CD4-positive, alpha-beta T cell treated with Interleukin-4 for 1 hour (primary cell): ENCODE measurements at places on chromosomes 13 and 19.

DNA sequence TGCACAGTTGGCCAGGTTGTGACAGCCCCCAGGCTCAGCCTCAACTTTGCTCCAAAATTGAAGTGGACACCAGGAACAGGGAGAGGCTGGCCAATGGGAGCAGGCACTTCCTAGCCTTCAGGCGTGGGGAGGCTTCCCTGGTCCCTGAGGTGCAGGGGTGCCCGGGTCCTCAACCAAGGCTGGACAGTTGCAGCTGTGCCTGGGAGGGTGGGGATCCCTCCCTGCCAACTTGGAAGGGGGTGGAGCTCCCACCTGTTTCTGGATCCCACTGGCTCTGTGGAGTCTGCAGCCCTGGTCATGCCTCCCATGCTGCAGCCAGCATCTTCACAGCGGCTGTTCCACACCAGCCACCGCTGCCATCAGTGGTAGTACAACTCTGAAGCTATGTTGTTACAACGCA lies 502.8 kb upstream of the SLITRK5 start:
- DNase-seq, result no peak

GRCh38 chr13:20654156-20654555 lies 49.3 kb upstream of the IL17D start:
- no peak for DNase-seq

DNA sequence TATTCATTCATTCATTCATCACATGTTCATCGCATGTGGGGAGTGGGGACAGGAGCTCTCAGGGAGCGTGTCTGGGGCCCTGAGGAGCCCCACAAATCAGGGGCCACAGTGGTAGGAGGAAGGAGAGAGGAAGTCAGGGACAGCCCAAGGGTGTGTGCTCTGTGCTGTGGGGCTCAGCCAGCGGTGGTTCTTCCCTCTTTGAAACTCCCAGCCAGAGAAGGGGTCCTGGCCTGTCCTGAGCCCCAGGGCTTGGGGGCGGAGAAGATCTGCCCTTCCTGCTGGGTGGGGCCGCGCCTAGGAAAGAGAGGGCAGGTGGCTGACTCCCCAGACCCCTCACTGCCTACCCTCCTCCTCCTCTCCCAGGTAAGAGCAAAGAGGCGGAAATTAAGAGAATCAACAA lies 14.6 kb downstream of the AP2A1 start:
- DNase-seq, result no peak

GRCh38 chr13:49567491-49567890 lies 17.9 kb downstream of the RCBTB1 start:
- DNase-seq, result no peak

GRCh38 chr13:96781141-96781540 lies 213.1 kb downstream of the OXGR1 start:
- no peak for DNase-seq

- DNase-seq, result no peak
Observed at GRCh38 chr19:51296336-51297093, 14.9 kb upstream of the IGLON5 start.

DNA sequence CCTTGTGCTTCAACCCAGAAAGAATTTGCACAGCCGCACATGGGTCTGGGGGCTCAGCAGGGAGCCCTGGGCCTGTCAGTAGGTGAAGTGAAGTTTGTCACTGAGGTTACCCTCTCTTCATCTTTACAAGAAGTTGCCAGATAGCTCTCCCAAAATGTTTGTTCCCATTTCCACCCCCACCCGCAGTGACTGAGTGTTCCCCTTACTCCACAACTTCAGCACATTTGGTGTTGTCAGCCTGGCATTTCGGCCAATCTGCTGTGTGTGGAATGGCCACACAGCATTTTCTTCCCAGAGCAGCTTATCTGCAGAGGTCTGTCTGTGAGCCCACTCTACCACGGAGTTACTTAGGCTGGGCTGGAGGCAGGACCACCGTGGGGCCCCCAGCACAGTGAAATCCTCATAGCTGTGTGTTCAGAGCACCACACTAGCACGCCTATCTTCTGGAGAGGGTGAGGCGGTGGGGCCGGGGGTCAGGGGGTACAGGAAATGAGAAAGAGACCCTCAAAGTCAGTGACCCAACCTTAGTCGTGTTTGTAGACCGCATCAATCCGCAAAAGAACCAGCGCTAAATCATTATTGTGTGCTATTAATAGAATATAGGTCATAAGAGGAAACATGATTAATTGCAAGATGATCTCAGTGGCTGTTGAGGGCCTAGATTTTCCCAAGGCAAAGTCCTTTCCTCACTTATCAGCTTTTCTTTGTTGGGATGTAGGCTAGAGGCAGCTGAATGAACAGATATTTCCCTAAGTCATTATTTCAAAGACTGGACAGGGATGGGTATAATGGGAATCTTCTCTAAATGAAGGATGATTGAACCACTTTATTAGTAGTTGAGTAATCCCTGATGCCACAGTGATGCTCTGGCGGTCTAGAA lies 116.0 kb downstream of the SIPA1L3 start:
- no peak for DNase-seq

- no peak for DNase-seq
Observed at GRCh38 chr19:50005428-50005827, 19.7 kb downstream of the VRK3 start.

- DNase-seq, result no peak
Observed at GRCh38 chr13:59352600-59352999, 811.1 kb downstream of the DIAPH3 start.

GRCh38 chr19:22427960-22428913 lies 6.1 kb upstream of the ZNF98 start:
- DNase-seq, result no peak

- DNase-seq, result no peak
Observed at GRCh38 chr13:28499609-28500008, 4.7 kb upstream of the FLT1 start.

DNA sequence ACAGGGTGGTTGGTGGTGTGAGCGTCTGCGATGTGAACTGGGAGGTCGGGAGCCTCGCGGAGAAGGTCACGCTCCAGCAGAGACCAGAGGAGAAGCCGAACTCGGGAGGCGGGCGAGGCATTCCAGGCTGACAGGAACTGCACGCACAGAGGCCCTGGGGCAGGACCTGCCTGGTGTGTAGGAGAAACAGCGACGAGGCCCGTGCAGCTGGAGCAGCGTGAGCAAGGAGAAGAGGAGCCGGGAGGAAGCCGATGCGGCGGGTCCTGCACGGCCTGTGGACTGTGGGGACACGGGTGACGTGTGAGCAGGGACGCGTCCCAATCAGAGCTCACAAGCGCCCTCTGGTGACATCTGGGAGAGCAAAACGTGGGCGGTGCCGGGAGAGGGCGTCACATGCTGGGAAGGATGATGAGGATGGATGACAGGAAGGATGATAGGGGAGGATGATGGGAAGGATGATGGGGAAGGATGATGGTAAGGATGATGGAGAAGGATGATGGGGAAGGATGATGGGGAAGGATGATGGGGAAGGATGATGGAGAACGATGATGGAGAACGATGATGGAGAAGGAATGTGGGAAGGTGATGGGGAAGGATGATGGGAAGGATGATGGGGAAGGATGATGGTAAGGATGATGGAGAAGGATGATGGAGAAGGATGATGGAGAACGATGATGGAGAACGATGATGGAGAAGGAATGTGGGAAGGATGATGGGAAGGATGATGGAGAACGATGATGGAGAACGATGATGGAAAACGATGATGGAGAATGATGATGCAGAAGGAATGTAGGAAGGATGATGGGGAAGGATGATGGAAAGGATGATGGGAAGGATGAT lies 16.1 kb upstream of the MADCAM1 start:
- peak; percentile 49 for DNase-seq

- no peak for DNase-seq
Observed at GRCh38 chr19:271856-272255, 19.3 kb downstream of the PLPP2 start.

- no peak for DNase-seq
Observed at GRCh38 chr13:80374901-80375300, 34.0 kb upstream of the SPRY2 start.

- no peak for DNase-seq
Observed at GRCh38 chr19:53541971-53542370, 4.0 kb downstream of the ZNF331 start.

DNA sequence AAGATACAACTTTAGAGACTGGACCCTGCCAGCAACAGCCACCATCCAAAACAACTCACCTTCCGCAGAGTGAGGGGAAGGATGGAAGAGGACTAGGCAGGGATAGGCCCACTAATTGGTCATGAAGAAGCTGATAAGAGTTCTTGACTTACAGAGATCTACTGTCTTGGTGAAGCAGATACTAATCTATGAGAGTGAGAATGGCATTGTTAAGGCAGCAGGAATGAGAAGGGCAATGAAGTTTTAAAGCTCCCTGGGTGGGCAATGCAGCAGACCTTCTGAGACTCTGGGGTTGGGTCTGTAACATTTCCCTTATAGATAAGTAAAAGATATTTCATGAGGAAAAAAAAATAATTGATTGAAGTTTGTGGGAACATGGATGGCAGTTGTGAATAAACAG lies 63.7 kb downstream of the KLF12 start:
- DNase-seq, result no peak

GRCh38 chr19:34067861-34068271 lies 104.4 kb upstream of the LSM14A start:
- DNase-seq, result no peak

DNA sequence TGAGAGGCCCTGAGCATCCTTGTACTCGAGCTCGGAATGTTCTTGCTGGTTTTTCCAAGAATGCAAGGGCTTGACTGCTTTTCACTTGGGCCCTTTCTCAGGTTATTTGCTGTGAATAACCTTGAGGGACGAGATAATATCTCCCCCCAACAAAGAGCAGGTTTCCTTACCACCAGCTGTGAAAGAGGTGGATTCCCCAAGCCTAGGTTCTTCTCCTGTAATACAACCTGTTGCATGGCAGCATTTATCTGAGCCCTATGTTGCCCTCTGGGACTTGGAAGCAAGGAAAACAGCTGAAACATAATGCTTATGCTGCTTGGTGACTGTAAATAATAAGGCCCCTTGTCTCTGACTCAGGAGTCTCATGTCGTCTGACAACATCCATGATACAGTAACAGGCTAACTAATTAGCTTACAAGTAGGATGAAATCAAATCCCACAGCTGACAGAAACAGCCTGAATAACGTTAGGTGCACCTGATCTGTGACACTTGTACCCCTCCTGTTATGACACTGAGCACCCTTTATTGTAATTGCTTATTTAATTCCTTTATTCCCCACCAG lies 43.6 kb upstream of the RCBTB2 start:
- no peak for DNase-seq
